ENCODE measurements at places on chromosomes 7 and 10.

DNA sequence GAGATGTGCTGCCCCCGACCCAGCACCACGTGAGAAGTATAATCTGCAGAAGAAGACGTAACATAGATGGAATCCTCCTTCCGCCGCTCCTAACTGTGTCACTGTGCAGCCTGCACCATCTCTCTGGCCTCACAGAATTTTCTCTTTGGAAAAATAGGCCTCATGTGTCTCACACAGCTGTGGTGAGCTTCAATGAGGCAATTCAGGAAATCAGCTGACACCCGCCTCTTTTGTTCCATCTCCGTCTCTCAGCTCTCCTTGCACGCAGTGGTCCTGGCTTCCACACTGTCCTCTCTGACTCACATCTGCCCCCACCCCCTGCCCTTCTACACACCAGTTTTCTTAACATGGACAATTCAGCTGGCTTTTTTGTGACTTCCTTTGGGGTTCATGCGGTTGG lies 7.2 kb downstream of the C10orf90 start:
- DNase-seq, result peak; percentile 89

- DNase-seq, result no peak
Measured at GRCh38 chr7:21579341-21580072, 36.7 kb downstream of the DNAH11 start.

- no peak for DNase-seq
Measured at GRCh38 chr10:6671976-6672375, 91.9 kb upstream of the PRKCQ start.

DNA sequence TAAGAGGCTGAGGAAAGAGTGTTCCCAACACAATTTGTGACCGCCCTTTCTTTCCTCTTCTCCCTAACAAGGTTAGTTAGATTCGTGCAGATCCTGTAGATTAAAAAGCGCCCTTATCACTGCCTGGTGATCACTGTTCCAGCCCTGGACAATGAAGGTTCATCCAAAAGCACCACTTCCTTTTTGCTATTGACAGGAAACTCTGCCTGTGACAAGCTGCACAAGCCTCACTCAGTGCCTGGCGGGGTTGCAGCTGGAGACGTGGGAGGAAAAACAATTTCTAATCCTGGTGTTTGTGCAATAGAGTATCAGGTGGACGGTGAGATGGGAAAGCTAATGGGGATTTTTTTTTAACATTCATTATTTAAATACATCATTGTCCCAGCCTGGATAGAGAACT lies 105.9 kb upstream of the CAV2 start:
- peak; percentile 53 for DNase-seq

- DNase-seq, result no peak
Measured at GRCh38 chr7:125830743-125831142, 901.1 kb upstream of the POT1 start.

DNA sequence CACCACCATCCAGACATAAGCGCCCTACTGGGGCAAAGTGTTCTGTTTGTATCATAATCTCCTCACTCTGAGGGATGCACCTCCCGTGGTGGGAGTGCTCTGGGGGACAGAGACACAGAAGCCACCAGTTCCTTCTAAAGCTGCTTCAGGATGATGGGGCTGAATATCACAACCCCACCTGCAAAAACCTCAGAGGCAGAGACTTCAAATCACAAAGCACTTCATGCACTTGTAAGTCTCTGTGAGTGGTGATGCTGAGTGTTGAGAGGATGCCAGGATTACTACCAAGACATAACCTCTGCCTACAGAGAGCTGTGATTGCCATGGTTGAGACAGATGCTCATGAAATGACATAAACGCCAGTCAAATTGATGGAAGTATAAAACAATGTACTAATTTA lies 255.5 kb downstream of the CALN1 start:
- DNase-seq, result no peak

GRCh38 chr10:50624413-50624865 lies 683 bp upstream of the SGMS1 start:
- DNase-seq, result peak; percentile 98

- DNase-seq, result no peak
Measured at GRCh38 chr10:100567826-100568225, 32.1 kb downstream of the HIF1AN start.

DNA sequence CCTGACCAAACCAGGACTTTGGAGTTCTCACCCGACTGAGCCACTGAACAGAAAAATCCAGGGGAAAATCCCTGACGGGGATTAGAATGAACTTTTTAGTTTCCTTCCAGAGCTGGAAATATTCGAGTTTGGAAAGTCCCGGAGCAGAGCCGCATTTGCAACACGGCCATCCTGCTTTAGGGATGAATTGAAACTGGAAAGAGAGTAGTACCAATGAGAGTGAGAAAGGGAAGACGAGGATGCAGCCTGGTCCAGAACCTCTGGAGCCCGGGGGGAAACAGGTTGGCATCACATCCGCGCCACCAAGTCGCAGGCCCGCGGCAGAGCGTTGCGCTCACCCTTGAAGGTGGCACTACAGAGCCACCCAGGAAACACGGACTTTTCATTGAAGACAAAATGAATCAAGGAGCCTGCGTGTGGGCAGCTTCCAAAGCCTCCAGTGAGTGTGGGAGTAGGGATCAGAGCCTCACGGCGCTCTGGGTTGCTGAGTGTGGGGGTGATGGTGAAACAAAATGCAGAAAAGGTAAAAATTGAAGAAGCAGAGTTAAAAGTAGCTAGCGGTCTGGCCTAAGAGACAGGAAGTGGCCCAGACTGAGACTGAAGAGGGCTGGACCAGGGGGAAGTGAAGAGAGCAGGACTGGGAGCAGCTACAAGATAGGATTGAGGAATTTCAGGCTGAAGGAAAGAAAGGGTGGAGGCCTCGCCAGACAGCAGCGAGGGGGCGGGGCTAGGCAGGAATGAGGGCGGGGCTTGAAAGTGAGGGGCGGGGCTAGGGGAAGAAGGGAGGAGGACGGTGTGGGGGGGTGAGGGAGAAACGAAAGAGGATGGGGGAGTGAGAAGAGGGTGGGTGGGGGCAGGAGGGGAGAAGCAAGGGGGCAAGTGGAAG lies 1.8 kb downstream of the SMURF1 start:
- DNase-seq, result peak; percentile 75

DNA sequence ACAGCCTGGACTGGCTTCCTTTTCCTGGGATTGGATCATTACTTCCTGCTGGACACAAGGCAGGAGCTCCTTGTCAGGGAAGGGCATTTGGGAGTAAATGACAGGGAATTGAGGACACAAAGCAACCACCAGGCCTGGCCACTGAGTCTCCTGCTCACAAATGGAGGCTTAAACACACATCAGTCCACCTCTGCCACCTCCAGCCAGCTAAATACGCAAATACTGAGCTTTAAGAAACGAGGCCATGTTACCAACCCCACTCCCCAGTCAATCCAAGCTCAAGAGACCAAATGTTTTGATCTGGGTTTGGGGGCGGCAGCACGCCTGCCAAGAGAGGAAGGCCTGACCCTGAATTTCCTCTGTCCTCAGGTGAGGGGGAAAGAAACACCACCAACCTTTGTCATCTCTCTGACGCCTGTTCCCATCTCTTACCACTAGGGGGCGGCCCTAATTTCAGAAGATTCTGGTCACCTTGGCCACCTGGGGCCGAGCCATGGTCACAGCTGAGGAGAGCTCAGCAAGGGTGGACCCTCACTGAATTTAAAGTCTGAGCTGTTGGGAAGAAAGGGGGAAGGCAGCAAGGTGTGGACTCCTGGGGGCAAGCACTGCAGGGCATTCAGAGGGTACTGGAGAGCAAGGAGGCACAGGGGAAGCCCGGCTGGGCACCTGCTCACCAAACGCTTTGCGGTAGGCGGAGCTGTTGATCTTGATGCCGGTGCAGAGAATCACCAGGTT lies 16.5 kb downstream of the AIFM2 start:
- DNase-seq, result peak; percentile 41

DNA sequence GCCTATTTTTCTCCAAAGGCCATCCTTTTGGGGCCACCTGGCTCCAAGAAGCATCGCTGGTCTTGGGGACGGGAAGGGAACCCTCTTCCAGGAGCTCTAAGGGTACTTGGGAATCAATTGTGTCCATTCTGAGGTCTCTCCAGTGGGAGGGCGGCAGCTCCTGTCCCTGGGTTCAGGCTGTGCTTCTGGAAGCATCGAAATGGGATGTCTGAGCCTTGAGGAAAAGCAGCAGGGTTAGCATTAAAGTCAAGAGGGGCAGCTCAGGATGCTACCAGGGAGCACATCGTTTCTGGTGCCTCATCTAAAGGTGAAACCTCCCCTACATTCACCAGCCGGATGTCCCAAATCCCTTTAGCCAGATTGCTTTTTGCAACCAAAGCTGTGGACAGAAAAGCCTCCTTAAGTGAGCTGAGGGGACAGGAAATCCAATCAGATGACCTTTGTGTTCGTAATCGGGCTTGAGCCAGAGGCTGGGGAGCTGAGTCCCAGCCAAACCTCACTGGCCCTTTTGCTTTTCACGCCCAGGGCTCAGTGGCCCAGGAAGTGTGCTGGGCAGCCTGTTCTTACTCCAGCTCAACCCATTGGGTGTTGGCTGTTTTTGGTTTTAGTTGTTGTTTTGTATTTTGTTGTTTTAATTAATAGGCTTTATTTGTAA lies 88.8 kb upstream of the ANLN start:
- no peak for DNase-seq

GRCh38 chr10:71622154-71622526 lies 97.4 kb downstream of the C10orf105 start:
- DNase-seq, result peak; percentile 39

- peak; percentile 6 for DNase-seq
Measured at GRCh38 chr10:77463499-77463898, 174.1 kb downstream of the KCNMA1 start.

DNA sequence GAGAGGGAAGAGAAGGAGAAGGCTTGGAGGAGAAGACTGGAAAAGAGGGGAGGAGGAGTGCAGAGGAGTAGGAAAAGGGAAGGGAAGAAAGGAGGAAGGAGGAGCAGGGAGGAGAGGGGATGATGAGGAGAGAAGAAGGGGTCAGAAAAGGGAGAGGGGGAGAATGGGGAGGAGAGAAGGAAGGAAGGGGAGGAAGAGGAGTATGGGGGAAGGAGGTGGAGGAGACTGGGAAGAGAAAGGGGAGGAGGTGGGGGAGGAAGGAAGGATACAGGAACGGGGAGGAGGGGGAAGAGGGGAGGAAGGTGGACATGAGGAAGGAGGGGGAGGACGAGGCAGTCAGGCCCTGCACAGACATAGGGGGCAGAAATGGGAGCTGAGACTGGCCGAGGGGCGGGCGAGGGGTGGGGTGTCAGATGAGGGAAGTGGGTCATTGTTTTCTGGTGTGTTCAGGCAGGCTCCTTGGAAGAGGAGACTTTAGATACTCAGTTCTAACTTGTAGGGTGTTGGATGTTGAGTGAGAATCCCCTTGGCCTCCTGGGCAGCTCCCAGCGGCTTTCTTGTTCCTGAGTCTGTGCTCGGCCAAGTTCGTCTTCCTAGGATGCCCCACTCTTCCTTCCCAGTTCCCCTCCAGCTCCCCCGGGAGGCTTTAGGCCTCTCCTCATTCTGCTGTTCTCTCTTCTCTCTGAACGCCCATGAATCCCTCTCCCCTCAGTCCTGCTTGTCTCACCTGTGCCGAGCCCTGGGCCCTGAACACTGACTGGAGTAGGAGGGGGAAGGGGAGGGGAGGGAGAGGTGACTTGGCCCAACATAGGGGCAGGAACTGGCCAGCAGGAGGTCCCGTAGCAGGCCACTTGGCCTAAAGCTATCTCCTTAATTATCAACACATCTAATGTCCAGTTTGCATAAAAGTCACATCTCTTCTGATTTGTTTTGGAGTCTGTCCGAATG lies 12.8 kb upstream of the CRHR2 start:
- DNase-seq, result no peak

GRCh38 chr7:150754951-150755350 lies 17.7 kb downstream of the GIMAP5 start:
- no peak for DNase-seq

DNA sequence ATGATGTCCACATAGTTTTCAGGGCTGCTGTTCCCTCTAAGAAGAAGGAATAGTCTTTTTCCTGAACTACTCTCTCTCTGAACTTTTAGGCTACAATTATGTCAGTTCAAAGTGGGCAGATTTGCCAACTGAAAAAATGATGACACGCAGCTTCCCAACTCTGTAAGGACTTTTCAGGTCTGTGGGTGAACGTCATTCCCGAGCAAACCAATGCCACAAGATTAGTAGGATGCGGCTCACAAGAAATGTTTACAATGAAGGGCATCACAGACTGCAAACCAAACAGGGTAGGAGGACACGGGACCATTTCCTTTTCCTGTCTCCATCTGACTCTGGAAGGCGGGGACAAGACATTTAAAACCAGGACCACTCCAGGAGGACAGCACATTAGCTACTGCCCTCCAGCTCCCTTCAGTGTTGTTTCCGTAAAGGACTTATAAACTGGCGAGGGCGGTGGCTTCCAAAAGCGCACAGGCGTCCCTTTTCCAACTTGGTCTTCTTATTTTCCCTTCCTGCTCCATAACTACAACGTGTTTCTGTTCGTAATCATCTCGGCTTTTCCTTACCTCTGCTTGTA lies 539 bp upstream of the MKLN1 start:
- peak; percentile 71 for DNase-seq

DNA sequence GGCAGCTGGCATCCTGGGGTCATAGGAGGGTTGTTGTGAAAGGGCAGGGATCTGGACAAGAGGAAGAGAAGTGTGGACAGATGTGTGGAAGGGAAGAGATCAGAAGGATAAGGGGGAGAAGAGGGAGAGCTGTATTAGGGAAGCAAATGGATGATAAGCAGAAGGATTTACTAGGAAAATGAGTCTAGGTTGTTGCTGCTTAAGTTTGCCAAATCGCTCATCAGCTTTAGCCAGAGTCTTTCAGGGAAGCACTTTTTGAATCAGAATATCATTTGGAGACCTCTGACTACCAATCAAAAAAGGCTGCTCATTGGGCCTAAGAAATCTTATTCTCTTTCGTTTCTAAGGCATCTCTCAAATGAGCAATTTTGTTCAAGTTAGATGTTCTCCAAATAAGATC lies 2.6 kb upstream of the CSGALNACT2 start:
- no peak for DNase-seq

DNA sequence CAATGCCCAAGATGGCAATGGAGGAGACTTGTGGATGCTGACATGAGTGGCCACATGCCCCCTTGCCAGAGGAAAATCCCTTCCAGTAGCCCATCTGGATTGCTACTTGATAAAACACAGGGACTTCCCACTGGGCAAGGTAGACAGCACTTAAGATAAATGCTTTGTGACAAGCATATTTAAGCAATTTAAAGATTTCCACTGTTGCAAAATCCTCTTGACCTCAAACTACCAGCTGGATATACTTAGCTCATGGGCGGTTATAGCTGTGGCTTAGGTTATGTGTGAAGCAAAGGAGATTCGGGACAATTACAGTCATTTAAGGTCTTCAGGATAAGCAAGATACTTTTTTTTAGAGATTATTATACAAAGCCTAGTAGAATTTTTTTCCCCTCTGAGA lies 238.1 kb downstream of the BMPER start:
- peak; percentile 82 for DNase-seq

DNA sequence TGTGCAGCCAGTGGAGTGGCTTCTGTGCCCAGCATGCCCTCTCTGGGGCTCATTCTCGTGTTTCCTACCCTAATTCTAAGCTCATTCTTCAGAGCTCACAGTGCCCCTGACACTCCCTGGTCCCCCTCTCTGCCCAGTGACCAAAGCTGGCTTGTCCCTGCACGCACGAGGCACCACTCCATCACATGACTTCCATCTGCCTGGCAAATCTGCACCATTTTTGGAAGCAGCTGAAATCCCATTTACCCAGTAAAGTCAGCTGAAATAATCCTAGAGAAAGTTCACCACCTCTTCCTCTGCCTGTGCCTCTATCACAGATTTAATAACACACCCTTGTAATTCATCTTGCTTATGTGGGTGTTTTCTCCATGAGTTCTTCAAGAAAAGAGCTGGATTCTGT lies 616.9 kb downstream of the PTPRN2 start:
- no peak for DNase-seq
